ENCODE measurements at places on chromosomes 6 and 20.

- no peak for DNase-seq
These were observed 118.2 kb downstream of the PTCHD4 start for GRCh38 chr6:47992809-47993208.

GRCh38 chr6:159212028-159212427 is 42.8 kb downstream of the FNDC1 start:
- no peak for DNase-seq

- no peak for DNase-seq
These were observed 875.6 kb downstream of the TFAP2A start for GRCh38 chr6:9539231-9539755.

DNA sequence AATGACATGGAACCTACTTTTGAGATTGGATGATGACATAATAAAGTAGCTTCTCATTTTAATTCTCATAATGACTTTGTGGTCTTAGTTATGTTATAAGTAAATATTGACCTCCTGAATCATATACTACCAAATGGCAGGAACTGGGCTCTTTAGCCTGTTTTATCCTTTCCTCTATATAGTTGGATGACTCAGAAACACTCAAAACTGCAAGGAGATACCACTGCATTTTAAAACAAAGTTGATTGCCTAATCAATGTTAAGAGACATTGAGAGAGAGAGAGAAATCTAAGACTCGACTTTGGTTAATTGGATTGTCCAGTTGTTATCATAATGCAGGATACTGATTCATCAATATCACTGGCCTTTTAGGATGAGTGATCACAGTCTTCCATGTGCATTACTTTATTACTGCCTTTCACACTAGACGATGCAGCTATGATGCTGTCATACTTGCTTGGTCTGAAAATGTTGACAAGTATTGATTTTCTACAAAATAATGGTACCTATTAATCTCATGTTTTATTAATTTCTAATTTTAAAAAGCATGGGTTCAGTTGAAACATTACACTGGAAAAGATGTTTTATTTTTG is 320.0 kb downstream of the NKAIN2 start:
- DNase-seq, result no peak

DNA sequence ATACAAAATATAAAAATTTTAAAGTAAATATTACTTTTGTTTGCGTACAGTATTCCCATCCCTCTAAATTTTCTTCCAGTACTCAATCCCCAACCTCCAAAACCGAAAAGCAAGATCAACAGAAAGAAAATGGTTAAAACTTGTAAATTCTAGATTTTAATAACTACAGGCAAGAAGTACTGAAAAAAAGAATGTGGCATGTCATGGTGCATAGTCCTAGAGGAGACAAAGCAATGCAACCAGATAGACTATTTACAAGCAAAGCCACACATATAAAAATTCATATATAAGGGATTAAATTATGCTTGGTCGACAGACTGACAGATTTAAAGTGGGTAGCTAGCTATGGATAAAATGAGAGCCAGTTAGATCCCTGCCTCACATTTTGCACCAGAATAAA is 56.5 kb upstream of the HFE start:
- DNase-seq, result no peak

- no peak for DNase-seq
These were observed 154.3 kb downstream of the NFATC2 start for GRCh38 chr20:51388227-51388626.

GRCh38 chr6:42938987-42939809 is 9.9 kb downstream of the CNPY3 start:
- no peak for DNase-seq

DNA sequence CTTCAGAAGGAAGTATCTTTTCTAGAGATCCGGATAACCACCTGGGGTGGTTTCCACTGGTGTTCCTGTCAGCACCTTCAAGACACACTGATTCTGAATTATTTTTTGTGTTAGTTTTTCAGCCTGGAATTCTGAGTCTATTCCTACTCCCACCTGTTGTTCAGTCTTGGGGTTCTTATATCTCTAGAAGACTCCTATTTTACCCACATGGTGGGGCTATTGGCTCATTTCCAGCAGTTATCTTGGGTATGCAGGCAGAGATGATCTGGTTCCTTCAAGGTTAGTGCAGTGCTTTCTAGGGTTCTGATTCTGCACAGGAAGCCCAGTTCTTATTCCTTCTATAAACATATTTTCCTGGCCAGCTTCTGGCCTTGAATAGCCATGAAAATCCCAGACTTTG is 175.6 kb upstream of the PDE7B start:
- no peak for DNase-seq

DNA sequence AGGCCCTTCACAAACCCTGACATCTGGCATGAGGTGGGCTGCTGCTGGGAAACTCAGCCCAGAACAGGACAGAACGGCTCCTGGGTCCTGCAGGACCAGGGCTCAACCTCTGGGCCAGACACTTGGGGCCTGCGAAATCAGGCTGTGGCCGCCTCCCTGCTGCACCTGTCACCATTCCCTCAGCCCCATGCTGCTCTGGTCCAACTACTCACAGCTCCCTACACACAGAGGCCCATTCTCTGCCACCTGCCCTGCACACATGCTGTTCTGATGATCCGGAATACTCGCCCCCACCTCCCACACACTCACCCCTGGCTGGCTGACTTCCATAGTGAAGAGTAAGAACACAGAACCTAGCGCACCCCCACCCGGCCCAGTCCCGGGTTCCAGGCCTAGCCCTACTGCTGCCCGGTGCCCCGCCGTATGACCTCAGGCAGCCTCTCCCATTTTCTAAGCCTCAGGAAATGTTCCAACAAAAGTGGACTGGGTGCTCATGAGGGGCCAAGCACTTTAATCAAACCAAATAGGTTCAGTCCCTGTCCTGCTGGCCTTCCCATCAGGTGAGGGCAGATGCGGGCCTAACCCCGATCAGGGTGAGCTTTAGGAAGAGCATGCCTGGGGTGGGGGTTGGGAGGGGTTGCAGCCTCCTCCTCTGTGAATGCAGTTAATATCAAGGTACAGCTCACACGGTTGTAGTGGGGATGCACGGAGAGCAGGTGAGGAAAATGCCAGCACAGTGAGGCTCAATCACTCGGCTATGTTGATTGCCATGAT is 3.9 kb downstream of the PEDS1 start:
- no peak for DNase-seq

- DNase-seq, result no peak
These were observed 107.6 kb upstream of the MAP3K4 start for GRCh38 chr6:160883999-160884398.

DNA sequence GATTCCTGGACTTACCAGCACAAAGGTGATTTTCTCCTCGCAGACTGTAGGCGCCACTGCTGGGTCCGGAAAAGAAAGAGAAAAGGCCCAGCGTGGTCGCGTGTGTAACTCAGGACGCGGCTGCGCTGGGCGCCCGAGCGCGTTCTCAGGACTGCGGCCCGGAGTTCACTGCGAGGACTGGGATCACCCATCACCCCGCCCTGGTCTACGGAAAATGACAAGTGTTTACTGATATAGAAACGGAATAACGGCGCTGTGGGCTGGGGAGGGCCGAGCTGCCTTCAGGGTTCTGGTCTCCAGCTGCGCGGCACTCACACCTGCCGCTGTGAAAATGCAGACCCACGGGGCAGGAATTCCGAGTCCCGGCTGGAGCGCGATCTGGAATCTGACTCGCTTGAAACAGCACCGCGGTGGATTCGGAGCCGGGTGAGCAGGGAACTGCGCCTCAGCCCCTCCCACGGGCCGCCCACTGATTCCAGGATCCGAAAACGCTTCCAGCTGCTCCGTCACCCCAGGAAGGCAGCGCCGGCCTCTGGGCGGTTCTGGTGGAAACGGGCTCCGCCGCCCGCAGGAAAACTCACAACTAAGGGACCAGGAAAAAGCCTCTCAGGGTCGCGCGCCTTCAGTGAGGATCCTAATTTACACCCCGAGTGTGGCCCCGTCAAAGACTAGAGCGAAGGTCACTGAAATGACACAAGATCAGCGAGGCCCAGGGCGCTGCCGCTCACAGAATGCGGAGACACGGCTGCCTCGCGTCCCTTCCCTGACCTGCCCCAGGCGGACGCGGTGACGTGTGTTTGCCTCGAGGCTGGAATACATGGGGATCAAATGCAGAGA is 34.5 kb downstream of the HLA-A start:
- DNase-seq, result peak; percentile 31

GRCh38 chr6:167795321-167795811 is 31.3 kb upstream of the AFDN start:
- DNase-seq, result no peak

DNA sequence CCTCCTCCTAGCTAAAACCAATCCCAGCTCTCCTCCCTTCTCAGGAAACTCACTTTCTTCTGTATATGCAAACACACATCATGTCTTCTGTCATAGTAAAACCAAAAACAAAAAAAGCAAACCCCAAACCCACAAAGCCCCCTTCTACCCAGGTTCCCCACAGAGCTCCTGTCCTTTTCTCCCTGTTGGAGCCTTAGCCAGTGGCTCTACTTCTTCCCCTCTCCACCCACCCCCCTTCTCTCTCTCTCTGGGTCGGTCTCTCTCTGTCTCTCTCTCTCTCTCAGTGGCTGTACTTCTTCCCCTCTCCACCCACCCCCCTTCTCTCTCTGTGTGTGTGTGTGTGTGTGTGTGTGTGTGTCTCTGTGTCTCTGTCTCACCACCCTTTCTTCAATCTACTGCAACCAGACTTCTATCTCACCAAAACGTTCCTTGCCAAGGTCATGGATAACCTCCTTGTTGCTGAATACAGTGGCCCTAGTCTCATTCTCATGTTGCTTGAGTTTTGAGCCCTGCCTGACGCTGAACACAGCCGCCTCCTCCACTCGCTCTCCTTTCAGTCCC is 8.7 kb upstream of the OSER1 start:
- DNase-seq, result no peak

DNA sequence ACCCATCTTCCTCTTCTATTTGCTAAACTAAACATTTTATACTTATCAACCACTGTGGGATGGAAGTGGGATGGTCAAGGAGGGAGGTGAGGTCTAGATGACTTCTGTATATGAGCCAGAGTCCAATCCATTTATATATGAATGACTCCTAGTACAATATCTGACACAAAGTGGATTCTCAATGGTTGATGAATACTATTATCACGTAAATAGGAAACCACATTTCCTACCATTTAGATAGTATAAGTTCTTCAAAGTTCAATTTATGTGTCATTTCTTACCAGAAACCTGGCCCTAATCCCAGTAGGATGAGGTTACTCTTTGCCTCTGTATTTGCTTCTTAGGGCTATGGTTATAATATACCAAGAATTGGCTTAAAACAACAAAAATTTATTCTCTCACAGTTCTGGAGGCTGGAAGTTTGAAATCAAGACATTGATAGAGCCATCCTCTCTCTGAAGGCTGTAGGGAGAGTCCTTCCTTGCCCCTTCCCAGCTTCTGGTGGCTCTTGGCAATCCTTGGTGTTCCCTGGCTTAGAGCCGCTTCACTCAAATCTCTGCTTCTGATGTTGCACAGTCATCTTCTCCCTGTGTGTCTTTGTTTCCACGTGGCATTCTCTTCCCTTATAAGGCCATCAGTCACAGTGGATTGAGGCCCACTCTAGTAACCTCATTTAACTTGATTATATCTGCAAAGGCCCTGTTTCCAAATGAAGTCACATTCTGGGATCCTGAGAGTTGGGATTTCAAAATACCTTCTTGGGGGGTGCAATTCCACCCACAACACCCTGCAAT is 41.0 kb upstream of the RAB23 start:
- DNase-seq, result no peak

DNA sequence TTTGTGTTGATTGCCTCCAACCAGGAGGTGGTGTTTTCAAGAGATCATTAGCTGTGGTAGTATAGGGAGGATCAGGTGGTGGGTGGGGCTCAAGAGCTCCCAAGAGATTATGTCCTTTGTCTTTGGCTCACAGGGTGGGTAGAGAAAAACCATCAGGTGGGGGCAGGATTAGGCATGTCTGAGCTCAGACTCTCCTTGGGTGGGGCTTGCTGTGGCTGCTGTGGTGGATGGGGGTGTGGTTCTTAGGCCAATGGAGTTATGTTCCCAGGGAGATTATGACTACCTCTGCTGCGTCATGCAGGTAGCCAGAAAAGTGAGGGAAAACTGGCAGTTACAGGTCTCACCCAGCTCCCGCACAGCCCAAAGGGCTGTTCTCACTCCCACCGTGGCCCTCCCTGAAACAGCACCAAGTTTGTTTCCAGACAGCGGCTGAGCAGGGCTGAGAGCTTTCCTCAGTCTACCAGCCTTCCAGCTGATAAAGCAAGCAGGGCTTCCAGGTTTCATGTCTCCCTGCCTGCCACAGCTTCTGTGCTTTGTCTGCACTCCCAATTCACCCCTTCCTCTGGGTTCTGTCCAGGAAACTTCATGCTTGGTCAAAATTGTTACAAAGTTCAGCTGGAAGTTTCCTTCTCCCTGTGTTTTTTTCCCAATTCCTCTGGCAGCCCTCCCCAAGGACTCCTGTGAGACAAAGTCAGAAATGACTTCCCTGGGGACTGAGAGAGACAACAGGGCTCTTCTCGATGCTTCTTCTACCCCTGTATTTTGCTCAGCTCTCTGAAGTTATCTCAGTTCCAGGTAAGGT is 481.1 kb upstream of the MAN1A1 start:
- no peak for DNase-seq

- no peak for DNase-seq
These were observed 63.6 kb downstream of the SSR1 start for GRCh38 chr6:7249391-7249790.

DNA sequence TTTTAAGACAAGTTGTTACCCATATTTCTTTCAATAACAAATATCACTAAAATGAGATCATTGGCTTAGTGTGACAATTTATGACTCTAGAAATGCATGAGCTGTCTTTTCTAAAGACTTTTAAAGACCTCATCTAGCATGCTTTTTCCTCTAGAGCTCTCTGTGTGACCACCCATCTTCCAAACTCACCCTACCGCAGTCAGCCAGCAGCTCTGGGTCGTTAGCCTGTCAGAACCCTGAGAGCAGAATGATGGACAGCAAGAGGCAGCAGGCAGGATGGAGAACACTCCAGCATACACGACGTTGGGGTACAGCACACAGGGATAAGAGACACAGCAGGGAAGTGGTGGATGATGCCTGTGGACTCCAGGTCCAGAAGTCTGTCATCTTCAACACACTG is 45.1 kb upstream of the TBX18 start:
- DNase-seq, result no peak

GRCh38 chr6:21664314-21665109 is 71.0 kb downstream of the SOX4 start:
- DNase-seq, result no peak

GRCh38 chr6:39017547-39017880 is 31.1 kb upstream of the GLP1R start:
- DNase-seq, result no peak

- peak; percentile 59 for DNase-seq
These were observed 16.8 kb upstream of the ARFGEF2 start for GRCh38 chr20:48904566-48905296.

GRCh38 chr6:125174626-125175025 is 21.1 kb downstream of the TPD52L1 start:
- no peak for DNase-seq

DNA sequence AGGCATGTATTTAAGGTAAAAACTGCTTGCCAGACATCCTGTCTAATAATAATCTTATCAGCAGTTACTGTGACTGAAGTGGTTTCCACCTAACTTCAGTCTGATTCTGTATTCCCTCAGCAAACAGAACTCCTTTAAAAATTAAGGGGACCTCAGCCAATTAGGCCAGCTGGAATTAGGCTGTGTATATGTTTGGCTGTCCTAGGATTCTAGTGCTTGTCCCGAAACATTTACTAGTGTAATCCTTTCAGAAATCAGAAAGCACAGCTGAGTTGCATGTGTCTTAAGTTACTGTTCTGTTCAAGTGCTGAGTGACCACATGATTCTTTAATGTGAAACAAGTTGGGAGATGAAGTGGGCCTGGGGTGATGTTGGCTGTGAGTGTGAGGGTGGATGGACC is 120.9 kb upstream of the SUPT3H start:
- DNase-seq, result no peak

- DNase-seq, result no peak
These were observed 52.5 kb downstream of the RBL1 start for GRCh38 chr20:37042986-37043972.

GRCh38 chr20:62791301-62792181 is 4.7 kb upstream of the MRGBP start:
- peak; percentile 89 for DNase-seq
